Left ventricle myocardium superior (tissue), 1 donor: ENCODE measurements at places on chromosomes 16 and 17. TPM values are rescaled to one million over a fixed set of nuclear protein-coding genes. Genes with fewer than 3 reads are reported as not detected.
A peak's percentile ranks its signal among the peaks of the same experiment; 100 is the strongest.

DNA sequence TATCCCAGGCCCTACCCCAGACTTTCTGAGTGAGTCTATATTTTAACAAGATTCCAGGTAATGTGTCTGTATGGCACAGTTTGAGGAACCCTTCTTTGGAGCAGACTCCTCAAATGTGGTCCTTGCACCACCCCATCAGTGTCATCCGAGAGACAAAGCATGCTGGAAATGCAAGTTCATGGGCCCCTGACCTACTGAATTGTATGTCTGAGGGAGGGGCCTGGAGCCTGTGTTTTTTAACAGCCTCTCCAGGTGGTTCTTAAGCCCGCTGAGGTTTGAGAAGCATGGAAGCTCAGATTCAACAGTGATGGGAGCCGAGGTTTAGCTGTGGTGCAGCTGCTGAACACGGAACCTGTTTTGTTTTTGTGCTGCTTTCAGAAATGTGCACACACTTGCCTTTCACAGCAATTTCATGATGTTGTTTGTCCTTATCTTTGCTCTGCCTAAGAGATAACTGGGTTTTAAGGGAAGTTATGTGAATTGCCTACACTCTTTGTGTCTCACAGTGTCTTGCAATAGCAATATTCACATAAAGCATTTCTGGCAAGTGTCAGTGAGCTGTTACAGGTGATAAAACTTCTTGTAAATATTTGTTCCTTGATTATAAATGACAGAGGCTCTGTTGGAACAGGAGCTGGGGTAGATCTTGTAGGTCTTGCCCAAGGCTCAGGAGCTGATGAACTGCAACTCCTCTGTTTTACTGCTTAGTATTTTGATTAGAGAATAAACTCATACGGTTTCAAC, 32.0 kb upstream of the IL34 start:
- no peak for DNase-seq

DNA sequence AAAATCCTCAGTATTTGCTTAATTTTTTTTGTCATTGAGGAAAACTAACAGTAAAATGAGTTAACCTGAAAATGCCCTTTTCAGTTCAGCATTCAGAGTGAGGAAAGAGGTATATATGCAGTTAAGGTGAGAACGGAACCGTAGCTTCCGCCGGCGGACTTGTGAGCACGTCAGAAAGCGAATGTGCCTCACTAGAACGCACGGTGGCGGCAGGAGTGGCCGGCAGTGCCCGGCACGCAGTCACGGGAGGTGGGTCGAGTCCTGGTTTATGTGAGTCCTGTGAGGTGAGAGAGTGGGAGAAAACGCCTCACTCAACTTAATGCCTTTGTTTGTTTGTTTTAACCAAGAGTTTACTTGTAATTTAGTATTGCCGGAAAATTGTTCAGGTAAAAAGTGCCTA, 6.1 kb downstream of the SEC14L1 start:
- peak; percentile 55 for DNase-seq

DNA sequence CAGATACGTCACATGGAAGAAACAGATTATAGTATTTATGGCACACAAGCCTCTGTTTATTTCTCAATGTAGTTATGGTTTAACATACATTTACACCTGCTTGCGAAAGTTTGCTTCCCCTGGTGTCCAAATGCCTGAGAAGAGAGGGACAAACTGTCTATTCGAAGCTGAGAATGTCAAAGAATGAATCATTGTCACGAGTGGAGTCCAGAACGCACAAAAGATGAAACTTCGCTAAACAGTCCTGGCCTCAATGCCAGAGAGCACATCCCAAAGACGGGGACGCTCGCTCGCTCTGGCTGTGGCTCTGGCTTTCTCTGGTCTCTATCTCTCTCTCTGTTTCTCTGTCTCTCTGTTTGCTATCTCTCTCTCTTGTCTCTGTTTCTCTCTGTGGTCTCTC, 298.8 kb downstream of the FOXL1 start:
- DNase-seq: no peak

DNA sequence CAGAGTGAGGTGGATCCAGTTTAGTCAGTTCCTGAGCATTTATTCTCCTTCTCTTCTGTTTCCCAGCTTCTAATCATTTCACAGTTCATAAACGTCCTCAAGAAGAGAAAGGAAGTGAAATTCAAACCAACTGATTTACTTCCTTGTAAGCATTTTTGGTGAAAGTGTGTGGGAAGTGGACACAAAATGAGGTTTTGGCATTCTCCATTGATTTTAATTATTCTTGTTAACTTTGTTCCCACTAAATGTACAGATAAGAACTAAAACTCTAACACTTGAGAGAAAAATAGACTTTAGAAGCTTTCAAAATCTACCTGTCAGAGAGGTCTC, 42.7 kb upstream of the CORO6 start:
- no peak for DNase-seq

DNA sequence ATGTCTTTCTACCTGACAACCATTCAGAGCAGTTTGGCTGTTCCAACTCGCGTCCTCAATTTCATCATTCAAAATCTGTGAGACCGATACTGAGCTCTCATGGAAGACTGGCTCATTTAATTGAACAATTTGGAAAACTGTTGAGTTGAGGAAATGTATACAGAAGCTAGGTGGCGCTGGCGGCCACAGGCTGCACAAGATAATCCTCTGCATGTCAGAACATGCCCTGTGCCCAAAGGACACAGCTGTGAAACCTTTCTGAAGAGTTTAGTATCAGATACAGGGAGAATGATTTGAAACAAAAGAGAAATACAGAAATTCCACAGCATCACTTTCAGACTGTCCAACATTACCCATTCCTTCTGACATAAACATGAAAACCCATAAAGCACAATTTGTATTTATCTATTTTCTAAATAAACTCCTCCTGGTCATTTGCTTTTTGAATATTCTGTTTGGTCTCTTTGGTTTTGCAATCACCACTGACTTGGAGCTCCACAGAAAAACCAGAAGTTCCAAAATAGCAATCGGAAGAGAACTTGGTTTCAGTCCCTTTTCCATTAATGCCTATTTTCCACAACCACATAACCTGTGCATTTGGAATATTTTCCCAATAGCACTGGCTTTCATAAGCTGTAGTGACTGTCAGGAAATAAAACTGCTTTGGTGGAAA, 192.8 kb downstream of the MAP2K6 start:
- peak; percentile 86 for DNase-seq

DNA sequence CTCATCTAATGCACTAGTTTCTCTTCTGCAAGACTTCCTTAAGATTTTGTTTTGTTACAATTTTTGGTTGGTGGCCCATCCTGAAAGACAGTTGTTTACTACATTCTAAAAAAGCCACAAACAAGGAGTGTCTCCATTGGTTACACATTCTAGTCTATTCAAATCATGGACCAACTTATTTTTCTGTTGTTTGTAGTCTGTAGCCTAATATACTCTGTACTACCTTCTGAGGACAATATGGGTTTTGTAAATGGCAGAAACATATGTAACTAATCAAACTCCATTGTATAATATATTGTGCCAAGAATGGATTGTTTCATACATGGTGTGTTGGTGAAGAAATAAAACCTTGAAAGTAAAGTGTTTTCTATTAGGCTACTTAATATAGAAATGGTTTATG, 79.5 kb upstream of the DHX40 start:
- no peak for DNase-seq

DNA sequence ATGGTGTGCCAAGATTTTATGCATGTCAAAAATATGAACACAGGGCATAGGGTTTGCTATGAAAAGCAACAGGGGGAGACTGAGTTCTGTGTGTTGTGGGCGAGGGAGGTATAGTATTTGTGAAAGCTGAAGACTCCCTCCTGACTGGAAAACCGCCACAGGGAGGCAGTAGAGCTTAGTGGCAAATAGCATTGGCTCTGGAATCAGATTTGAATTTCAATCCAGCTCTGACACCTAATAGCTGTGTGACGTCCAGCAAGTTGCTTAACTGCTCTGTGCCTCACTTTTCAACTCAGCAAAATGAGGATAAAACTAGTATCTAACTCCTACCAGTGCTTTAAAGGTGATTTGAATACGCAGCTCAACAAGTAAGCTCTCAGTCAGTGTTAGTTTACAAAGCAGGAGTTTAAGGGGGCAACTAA, 22.0 kb downstream of the KPNA2 start:
- DNase-seq: no peak

GRCh38 chr17:38325221-38325851, 18.4 kb downstream of the GPR179 start:
- no peak for DNase-seq

DNA sequence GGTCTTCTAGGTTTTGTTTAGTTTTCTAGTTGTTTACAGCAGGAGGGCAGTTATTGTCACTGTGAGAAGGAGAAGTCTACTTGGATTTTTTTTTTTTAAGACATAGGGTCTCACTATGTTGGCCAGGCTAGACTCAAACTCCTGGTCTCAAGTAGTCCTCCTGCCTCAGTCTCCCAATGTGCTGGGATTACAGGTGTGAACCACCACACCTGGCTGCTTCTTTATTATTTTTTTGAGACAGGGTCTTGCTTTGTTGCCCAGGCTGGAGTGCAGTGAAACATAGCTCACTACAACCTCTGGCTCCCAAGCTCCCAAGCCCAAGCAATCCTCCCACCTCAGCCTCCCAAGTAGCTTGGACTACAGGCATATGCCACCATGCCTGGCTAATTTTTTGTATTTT, 68.3 kb upstream of the STAC2 start:
- no peak for DNase-seq

- no peak for DNase-seq
Observed at GRCh38 chr17:20952183-20952582, 90.6 kb downstream of the USP22 start.

DNA sequence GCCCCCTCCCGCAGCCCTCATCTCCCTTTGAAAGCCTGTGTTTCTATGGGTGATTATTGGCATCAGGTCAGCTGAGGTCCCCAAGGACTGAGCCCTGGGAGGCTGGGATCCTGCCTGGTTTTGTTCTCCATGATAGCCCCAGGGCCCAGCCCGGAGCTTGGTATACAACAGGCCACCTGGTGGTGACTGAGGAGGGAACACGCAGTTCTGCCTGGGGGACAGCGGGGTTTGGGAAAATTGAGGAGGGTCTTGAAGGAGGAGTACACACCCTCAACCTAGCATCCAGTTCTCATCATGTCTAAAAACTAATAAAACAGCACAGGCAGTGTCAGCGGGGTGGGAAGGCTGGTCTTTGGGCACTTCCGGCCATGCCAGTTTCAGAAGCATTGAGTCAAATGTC, 335.1 kb downstream of the CPPED1 start:
- no peak for DNase-seq

DNA sequence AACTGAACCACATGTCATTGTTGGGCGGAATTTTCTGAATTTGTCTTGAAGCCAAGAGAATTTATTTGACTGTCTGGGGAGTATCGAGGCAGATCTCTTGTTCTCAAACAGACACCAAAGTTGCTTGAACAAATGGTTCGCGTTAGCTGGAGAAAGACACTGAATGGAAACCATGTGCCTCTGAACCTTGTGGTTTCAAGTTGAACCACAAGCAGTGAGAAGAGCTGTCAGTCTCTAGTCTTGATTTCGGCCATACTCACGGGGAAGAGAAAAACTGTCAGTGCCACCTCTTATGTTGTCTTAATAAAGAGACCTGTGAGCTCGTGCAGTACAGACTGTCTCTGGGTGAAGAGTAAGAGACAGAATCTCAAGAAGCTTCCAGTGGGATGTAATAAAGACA, 886.5 kb upstream of the SOX9 start:
- DNase-seq: no peak

GRCh38 chr16:13077816-13078215, 176.4 kb downstream of the SHISA9 start:
- DNase-seq: no peak

DNA sequence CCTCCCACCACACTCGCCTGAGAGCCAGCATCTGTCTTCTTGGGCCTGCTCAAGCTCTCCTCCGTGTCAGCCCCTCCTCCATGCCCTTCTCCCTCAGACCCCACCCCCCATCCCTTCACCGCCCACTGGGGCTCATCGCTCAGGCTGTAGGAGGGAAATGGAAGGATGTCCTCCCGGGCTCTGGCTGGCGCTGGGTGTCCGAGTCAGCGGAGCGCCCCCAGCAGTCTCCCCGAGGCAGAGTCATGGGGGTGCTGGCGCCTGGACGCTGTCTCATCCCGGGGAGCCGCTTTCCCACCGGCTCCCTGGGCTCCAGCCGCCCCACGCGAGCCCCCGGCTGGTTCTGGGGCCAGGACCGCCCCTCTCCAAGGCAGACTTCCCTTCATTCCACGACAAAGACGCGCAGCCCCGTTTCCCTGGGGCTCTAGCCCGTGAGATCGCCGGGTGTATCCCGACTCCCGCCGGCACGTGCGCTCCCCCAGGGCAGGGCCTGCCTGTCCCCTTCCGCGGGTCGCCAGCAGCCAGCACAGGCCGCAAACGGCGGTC, 428 bp upstream of the ANTKMT start:
- DNase-seq: peak; percentile 57

DNA sequence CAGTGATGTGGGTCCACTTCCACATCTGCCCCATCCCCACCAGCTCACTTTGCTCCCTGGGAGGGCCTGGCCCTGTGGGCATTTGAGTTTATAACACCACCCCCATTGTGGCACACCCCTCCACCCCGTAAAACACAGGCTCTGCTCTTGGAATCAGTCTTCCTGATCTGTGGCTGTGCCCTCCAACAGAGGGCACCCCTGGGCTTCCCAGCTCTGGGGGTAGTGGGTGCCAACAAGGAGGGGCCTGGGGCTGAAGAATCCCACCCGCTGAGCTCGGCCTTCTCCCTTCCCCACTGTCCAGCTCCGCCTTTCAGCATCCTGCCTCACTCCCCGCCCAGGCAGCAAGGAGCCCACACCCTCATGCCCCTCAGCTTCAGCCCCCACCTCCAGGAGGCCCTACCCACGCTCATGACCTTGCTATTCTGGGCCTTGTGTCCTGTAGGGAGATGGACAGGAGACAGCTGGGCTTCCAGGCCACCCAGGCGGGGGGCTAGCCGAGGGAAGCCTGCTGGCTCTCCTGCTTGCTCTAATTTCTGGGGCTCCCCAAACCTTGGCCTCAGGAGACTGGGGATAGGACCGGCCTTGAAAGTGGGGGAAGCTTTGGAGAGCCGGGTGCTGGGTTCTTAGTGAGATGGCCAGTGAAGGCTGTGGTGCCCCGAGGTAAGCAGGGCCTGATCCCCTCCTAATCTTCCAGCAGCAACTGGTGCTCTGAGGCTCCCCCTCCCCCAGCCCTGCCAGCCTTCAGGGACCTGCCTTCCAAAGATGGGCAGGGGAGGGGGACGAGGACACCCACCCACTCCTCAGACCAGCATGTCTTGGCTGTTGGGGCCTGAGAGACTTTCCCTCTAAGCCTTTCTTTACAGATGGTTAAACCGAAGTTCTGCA, 2.9 kb upstream of the ATP2A1 start:
- DNase-seq: no peak

DNA sequence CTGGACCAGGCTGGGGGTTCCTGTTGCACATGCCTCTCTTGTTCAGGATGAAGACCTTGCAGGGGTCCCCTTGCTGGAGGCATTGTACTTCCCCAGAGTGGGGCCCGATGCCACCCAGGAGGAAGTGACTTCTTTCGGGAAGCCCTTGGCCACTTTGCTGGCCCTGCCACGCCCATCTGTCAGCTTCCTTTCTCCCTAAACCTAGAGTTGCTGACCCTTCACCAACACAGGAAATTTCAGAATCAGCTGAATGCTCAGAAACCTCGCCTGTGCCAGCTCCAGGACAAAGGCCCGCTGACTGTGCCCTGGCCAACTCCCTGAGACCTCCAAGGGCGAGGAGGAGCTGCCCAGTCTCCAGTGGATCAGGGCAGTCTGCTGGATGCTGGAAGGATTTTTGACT, 26.7 kb downstream of the WNT9B start:
- DNase-seq: peak; percentile 64

Gene TBX21
- 0.40 TPM for total RNA-seq

Gene HOXB4
- 0.79 TPM for total RNA-seq

Gene EIF1
- total RNA-seq: 1,209 TPM

Gene TBC1D3D
- not detected for total RNA-seq

Gene ZNF500
- 8.4 TPM for total RNA-seq

Gene CD79B
- 5.7 TPM for total RNA-seq

Gene GRIN2A
- 3.6 TPM for total RNA-seq

Gene HLF
- 38.8 TPM for total RNA-seq

Gene C16orf92
- total RNA-seq: not detected

Gene SLC38A7
- 36.1 TPM for total RNA-seq
